ENCODE measurements at places on chromosomes 2 and 18.

GRCh38 chr2:4967206-4967605 is 725.0 kb upstream of the SOX11 start:
- DNase-seq, result peak; percentile 2

- no peak for DNase-seq
Measured at GRCh38 chr2:159795841-159796690, 1.9 kb downstream of the CD302 start.

DNA sequence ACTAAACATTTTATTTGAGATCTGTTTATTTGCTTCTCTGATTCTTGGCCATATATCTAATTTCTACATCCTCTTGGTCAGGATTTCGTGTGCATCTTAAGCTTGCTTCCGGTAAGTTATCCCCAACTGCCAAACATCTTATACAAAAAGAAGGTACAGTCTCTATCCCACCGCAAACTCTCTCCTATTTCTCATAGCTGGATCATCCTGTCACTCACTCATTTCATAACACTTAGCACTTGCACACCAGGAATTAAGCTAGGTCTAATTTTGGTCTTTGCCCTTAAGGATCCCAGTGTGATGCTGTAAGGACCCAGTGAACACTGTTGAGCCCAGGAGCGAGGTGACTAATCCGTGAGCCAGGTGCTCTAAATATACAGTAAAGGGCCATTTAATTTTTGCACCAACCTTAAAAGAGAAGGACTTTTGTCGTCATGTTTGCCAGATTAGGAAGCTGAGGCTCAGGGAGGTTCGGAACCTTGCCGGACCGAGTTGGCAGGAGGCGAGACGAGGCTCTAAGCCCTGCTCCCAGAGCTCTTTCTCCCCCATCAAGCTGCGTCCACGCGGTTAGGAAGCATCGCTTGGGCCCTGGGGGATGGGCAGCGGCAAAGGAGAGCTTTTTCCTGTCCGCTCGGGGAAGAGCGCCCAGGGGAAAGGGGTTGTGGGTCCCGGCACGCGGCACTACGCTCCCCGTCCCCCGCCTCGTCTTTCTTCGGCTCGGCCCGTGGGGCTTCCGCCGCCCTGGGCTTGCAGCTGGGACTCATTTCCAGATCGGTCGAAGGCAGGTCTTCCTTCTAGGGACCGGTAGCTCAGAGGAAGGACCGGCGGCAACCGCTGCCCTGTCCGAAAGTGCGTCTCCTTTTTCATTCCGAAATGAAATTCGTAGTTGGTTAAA is 4.1 kb upstream of the ITPRIPL1 start:
- peak; percentile 69 for DNase-seq

DNA sequence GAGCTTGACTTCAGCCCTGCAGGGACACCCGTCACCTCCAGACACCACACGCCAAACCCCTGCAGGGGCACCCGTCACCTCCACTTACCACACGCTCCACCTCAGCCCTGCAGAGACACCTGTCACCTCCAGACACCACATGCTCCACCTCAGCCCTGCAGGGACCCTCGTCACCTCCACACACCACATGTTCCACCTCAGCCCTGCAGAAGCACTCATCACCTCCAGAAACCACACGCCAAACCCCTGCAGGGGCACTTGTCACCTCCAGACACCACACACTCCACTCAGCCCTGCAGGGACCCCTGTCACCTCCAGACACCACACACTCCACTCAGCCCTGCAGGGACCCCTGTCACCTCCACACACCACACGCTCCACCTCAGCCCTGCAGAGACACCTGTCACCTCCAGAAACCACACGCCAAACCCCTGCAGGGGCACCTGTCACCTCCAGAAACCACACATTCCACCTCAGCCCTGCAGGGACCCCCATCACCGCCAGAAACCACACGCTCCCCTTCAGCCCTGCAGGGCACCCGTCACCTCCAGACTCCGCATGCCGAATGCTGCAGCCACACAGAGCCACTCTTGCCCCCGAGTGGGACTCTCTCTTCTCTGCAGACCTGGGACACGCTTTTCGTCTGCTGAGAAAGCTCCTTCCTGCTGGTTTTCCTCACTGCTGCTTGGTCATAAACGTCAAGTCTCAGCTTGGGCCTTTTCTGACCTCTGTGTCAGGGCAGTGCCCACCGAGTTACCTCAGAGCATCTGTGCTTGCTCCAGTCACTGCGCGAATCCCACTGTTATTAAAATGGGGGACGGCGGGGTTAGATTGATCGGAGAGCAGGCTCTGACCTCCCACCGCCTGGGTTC is 77.5 kb upstream of the SALL3 start:
- DNase-seq, result no peak

GRCh38 chr2:129797489-129798300 is 181.8 kb upstream of the RAB6C start:
- DNase-seq, result no peak

- DNase-seq, result peak; percentile 3
Measured at GRCh38 chr2:98037666-98038336, 42.1 kb upstream of the TMEM131 start.

GRCh38 chr2:142285480-142285879 is 154.7 kb upstream of the LRP1B start:
- no peak for DNase-seq

DNA sequence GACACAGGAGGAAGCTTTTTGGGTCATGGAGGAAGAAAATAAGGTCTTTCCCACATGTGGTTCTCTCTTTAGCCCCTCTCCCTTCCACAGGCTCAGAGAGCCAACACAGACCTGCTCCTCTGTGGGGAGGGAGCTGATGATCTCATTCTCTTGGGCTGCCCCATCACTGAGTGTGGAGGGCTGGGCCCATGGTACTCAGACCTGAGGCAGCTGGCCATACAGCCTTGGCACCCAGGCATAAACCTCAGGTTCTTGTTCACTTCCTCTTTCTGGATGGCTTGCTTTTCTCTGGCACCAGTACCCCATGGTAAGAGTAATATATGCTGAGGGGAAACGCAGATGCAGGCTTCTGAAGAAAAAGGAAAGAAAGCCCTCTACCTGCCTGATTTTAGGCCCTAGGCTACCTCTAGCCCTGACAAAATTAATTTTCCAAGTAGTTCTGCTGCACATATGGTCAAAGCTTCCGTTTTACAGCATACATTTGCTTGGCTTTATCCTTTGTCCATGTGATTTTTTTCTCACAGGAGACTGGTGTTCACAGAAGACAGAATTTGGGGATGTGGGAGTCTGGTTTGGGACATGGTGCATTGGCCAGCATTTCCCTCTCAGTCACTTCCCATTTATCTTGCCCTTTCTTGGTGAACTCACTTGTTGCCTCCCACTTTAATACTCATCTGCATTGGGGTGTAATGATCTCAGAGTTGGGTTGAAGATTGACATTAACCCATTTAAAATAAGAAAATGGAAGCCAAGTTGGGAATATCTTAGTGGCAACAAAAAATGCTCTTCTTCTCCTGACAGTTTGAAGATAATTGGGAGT is 11.1 kb downstream of the DHRS9 start:
- DNase-seq, result no peak

- DNase-seq, result peak; percentile 44
Measured at GRCh38 chr2:145199042-145199441, 679.1 kb upstream of the ZEB2 start.

Data from NCI-H69 (cell line).